HT1080 (cell line): ENCODE measurements at places on chromosomes 1 and 21. TPM values are rescaled to one million over a fixed set of nuclear protein-coding genes. Genes with fewer than 3 reads are reported as not detected.

Gene TSSK3
- total RNA-seq, result 0.60 TPM in 1 of 2 replicates, not detected in the other

Gene FYB2
- total RNA-seq, result not detected in 2 replicates

Gene F13B
- total RNA-seq, result not detected in 2 replicates

Gene FALEC
- not detected in 2 replicates for total RNA-seq

Gene ANKRD34A
- total RNA-seq, result 0.94 and 1.1 TPM in 2 replicates

Gene KCNA2
- not detected in 2 replicates for total RNA-seq

Gene ERICH3
- 0.05 TPM in 1 of 2 replicates, not detected in the other for total RNA-seq

Gene SELE
- total RNA-seq, result not detected in 2 replicates

Gene GPR61
- total RNA-seq, result not detected in 2 replicates

Gene TIAM1
- 1.3 and 3.5 TPM in 2 replicates for total RNA-seq

Gene CD1E
- total RNA-seq, result not detected in 2 replicates

Gene BARHL2
- not detected in 2 replicates for total RNA-seq

Gene CD247
- total RNA-seq, result 0.18 TPM in 1 of 2 replicates, not detected in the other

Gene KCNE2
- total RNA-seq, result not detected in 2 replicates

Gene ZNF683
- total RNA-seq, result not detected in 2 replicates

Gene CALML6
- total RNA-seq, result not detected in 2 replicates

Gene PRR9
- total RNA-seq, result 1.3 and 2.0 TPM in 2 replicates

Gene PGLYRP4
- not detected in 2 replicates for total RNA-seq

Gene MRPS21
- total RNA-seq, result 72.0 and 99.7 TPM in 2 replicates

Gene HTR1D
- total RNA-seq, result 5.3 and 9.1 TPM in 2 replicates

Gene LCE1F
- not detected in 2 replicates for total RNA-seq

Gene ECE1
- total RNA-seq, result 66.6 and 72.6 TPM in 2 replicates

Gene WDR64
- total RNA-seq, result not detected in 2 replicates

Gene SERTAD4
- total RNA-seq, result 11.8 and 14.2 TPM in 2 replicates

Gene TFF1
- not detected in 2 replicates for total RNA-seq

Gene TNNT2
- total RNA-seq, result not detected in 2 replicates

Gene PRAMEF26
- not detected in 2 replicates for total RNA-seq

Gene UCHL5
- total RNA-seq, result 27.0 and 41.4 TPM in 2 replicates

Gene P3R3URF
- not detected in 2 replicates for total RNA-seq

Gene SLC6A9
- total RNA-seq, result 4.1 and 6.4 TPM in 2 replicates

Gene CNKSR1
- total RNA-seq, result 0.10 and 0.26 TPM in 2 replicates

Gene IL6R
- total RNA-seq, result 13.8 and 25.4 TPM in 2 replicates

Gene LRRC71
- total RNA-seq, result not detected in 2 replicates

Gene GBP7
- total RNA-seq, result not detected in 2 replicates

Gene CD244
- total RNA-seq, result not detected in 2 replicates

Gene LYST
- 5.4 and 5.7 TPM in 2 replicates for total RNA-seq

Gene SLC35D1
- 6.5 and 7.2 TPM in 2 replicates for total RNA-seq

Gene SPATA46
- not detected in 2 replicates for total RNA-seq

Gene GRIK1
- not detected in 2 replicates for total RNA-seq

Gene IGSF3
- 11.1 and 14.0 TPM in 2 replicates for total RNA-seq

Gene GOLT1A
- not detected in 2 replicates for total RNA-seq

Gene HSF2BP
- total RNA-seq, result 0.77 and 1.4 TPM in 2 replicates

Gene ITPKB
- 5.8 and 8.0 TPM in 2 replicates for total RNA-seq

Gene PSMB2
- total RNA-seq, result 45.3 and 56.9 TPM in 2 replicates

Gene ZNF695
- 5.7 and 10.9 TPM in 2 replicates for total RNA-seq

Gene USH2A
- total RNA-seq, result under 0.01 and 0.02 TPM in 2 replicates

Gene FBXO2
- total RNA-seq, result 0.13 TPM in 1 of 2 replicates, not detected in the other

Gene NEGR1
- 1.6 and 2.0 TPM in 2 replicates for total RNA-seq

Gene CD101
- 0.03 and 0.06 TPM in 2 replicates for total RNA-seq

Gene CLDN17
- total RNA-seq, result not detected in 2 replicates
